Aorta (tissue), 5 donors: ENCODE measurements at places on chromosomes 1 and 21. TPM values are rescaled to one million over a fixed set of nuclear protein-coding genes. Genes with fewer than 3 reads are reported as not detected.

ZNF695 gene
- not detected for total RNA-seq

GRCh38 chr1:23930270-23930669, 17.1 kb upstream of the CNR2 start:
- DNase-seq, result no peak

DNA sequence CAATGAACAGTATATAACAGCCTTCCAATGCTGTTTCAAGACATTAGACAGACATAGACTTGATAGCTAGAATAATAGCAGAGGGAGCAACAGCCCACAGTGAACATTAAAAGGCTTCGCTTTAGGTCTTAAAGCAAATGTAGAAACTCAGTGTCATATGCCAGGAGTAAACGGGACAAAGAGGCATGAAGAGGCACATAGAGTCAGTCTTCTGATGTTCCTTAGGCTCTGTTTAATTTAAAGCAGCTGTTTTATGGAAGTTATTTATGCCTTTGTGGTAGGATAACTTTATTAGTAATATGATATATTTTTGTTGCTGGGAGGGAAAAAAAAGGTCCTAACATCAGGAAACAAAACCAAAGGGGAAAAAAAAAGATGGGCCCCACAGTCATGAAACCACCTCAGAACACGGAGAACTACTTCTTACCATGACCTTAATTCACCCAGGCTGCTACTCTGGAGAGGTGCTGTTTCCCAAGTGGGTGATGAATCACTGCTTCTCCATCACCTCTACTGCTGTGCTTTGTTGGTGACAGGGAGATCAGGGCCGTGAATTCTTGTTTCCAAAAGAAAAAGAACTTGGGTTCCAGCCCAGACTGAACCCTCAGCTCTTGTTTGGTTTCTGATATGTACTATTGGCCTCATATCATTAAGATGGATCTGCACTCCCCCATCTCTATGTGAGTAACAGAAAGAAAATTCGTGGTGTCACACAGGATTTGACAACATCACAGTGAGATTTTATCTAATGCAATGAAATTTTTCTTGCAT, 616.9 kb downstream of the KIF26B start:
- DNase-seq, result no peak

GRCh38 chr1:85889870-85890269, 181.6 kb upstream of the ZNHIT6 start:
- DNase-seq, result no peak

- DNase-seq, result peak; percentile 35
Measured at GRCh38 chr1:194103101-194103500, 916.7 kb upstream of the B3GALT2 start.

DNA sequence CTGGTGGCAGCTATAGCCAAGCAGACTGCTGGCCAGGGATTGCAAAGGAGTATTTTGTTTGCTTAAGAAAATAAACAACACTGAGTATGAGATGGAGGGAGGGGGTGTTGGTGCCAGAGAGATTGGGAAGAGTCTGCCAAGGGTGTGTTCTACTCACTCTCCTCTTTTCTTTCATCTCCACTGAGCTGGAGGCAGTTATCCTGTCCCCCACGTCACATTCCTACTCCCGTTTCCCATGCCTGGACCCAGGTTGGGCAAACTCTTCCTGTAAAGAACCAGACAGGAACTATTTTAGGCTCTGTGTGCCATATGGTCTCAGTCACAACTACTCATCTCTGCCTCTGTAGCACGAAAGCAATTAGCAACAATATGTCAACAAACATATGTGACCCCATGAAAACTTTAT, 1.4 kb upstream of the IL24 start:
- no peak for DNase-seq

LRRC7 gene
- total RNA-seq, result 1.3 TPM

- DNase-seq, result no peak
Measured at GRCh38 chr1:12776801-12777557, 3.4 kb downstream of the PRAMEF12 start.

TMEM51 gene
- total RNA-seq, result 5.1 TPM
